GF-D8 (cell line): ENCODE measurements at places on chromosomes 2 and 18.

GRCh38 chr18:13067124-13067523 lies 76.0 kb downstream of the CEP192 start:
- DNase-seq, result no peak

- no peak for DNase-seq
Measured at GRCh38 chr2:9752441-9753275, 90.6 kb upstream of the TAF1B start.

DNA sequence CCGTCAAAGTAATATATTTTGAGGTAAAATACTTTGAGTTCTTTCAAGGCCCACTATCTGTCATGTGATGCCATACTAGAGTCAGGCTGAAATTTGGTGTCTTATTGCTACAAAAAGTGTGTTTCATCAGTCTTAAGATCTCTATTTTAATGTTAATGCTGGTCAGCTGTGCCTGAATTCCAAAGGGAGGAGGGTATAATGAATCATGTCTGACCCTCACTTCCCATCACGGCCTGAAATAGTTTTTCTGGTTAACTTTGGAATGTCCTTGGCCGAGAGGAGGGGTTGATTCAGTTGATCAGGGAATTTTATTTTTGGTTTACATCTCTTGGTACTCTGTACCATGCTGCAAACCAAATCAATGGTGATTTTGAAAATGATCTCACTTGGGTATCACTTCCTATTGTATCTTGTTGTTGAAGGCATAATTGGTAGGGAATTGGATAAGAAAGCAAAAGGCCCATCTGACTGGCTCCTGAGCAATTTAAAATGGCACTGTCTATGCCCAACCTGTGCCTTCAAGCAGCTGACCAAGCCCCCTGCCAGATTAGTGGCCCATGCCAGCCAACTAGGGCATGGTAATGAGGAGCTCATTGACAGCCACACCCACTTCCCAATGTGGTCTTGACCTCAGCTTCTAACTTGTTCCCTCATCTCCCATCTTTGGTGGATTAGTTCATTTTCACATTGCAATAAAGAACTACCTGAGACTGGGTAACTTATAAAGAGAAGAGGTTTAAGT lies 6.1 kb upstream of the SLC35F5 start:
- no peak for DNase-seq

DNA sequence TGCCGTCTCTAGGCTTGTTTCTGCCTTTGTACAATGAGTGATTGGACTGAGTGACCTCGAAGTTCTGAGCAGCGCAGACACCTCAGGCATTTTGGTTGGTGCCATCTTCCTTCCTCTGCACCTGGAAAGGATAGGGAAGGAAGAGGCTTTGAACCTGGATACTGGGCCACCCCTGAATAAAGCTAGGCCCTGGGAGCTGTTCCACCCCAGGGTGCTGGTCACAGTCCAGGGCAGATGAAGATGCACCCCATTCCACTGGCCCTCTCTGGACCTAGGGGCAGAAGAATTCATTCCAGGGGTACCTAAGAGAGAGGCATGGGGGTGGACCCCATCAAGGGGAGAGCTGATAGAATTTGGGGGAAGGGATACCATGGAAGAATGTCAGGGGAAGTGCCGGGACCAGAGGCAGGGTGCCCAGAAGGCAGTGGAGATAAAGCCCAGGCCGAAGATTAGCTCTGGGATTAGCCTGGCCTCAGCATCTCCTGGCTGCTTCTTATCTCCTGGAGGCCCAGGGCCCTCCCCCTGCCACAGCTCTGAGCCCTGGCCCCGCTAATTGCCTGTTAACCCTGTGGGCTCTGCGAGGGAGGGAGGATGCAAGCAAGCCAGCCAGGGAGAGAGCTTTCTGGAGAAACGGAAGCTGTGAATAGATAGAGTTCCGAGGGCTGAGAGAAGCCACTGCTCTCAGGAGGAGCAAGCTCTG lies 11.4 kb downstream of the ASIC4 start:
- no peak for DNase-seq

DNA sequence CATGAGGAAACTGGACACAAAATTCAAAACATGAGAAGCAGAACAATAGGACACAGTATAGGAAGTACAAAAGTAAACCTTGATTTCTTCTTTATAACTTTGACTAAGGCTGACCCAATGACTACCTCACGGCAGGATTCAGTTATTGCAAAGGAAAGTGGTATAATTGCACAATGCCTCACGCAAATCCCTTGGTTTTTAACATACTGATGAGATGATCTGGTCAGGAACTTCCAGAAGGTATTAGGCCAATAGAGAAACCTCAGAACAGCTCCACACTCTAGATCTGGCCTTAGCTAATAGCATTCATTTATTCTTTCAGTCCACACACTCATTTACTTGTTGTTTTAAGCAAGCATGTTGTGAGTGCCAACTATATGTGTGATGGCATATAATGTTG lies 1526.9 kb upstream of the ACVR2A start:
- no peak for DNase-seq

DNA sequence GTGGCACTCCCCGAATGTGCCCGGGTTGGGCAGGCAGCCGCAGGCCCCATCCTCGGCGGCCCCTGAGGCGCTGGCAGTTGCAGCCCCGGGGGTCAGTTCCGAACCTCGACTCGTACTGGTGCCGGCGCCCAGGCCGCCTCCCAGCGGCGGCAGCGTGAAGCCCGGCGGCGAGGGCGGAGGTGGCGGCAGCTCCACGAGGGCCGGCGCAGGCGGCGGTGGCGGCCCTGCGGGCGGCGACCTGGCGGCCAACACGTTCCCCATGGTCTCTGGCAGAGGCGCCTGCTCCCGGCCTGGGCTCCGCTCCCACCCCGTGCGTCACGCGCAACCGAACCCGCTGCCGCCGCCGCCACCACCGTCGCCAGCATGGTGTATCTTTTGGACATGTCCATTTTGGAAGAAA lies 196.3 kb downstream of the CCDC74A start:
- DNase-seq, result no peak
